A673 (cell line): ENCODE measurements at places on chromosomes 2 and 18. TPM values are rescaled to one million over a fixed set of nuclear protein-coding genes. Genes with fewer than 3 reads are reported as not detected.

GRCh38 chr2:183207110-183207509 lies 82.9 kb downstream of the NUP35 start:
- H3K4me1 ChIP-seq: no peaks in the 10 kb centered on the region
- no peaks in the 10 kb centered on the region for H3K36me3 ChIP-seq
- no peaks in the 10 kb centered on the region for H3K27me3 ChIP-seq
- H3K27ac ChIP-seq: no peak overlapping the region
- H3K4me3 ChIP-seq: no peak overlapping the region

The COBLL1 gene
- 4.2 and 6.6 TPM in 2 replicates for total RNA-seq

GRCh38 chr2:8044046-8044594 lies 637.7 kb upstream of the ID2 start:
- no peak overlapping the region for H3K27ac ChIP-seq
- no peaks in the 10 kb centered on the region for H3K36me3 ChIP-seq
- H3K27me3 ChIP-seq: no peaks in the 10 kb centered on the region

- DNase-seq: no peak
- no peaks in the 10 kb centered on the region for H3K27me3 ChIP-seq
- H3K27ac ChIP-seq: no peak overlapping the region
- no peak overlapping the region for H3K4me3 ChIP-seq
- no peaks in the 10 kb centered on the region for H3K36me3 ChIP-seq
Measured at GRCh38 chr2:118668431-118669424, 178.7 kb downstream of the EN1 start.

GRCh38 chr2:105969552-105969951 lies 224.5 kb downstream of the UXS1 start:
- peak; percentile 35 for DNase-seq
- H3K4me3 ChIP-seq: no peak overlapping the region
- H3K27ac ChIP-seq: no peak overlapping the region
- H3K4me1 ChIP-seq: no peaks in the 10 kb centered on the region
- no peaks in the 10 kb centered on the region for H3K36me3 ChIP-seq

The DSG1 gene
- total RNA-seq: not detected in 2 replicates

DNA sequence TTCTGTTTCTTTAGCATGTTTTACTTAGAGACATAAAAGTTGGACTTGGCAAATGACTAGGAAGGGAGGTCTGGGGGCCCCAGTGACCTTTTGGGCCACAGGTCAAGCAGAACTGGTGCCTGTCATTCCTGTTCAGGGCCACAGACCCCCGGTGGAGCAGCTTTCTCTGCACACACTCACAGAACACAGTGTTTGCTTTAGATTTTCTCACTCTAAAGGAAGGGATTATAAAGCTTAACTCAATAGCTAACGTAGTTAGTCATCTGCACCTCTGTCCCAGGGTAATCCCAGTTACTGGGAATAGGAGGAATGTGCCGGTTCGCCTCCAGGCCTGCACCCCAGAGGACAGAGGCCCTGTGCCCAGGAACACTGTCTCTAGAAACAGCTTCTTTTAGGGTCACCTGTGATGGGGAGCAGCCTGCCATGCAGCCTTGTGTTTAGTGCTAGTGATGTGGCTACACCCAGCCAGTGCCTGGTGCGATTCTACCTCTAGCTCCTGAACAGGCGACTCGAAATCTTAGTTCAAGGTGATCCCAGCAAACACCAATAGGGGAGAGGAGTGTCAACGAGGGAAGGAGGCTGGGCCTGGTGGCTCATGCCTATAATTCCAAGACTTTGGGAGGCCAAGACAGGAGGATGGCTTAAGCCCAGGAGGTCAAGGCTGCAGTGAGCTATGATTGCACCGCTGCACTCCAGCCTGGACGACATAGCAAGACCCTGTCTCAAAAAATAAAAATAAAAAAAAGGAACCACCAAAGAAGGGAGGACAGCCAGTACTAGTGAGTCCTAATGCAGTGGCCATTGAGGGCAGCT lies 11.6 kb downstream of the SPATA3 start:
- no peak overlapping the region for H3K4me3 ChIP-seq
- no peaks in the 10 kb centered on the region for H3K36me3 ChIP-seq
- no peak overlapping the region for H3K27ac ChIP-seq
- no peaks in the 10 kb centered on the region for H3K4me1 ChIP-seq
- DNase-seq: no peak
- H3K27me3 ChIP-seq: no peaks in the 10 kb centered on the region

The MAB21L4 gene
- not detected in 2 replicates for total RNA-seq

- no peak for DNase-seq
- H3K36me3 ChIP-seq: no peaks in the 10 kb centered on the region
Measured at GRCh38 chr18:78518805-78519204, 460.8 kb upstream of the SALL3 start.

GRCh38 chr2:219441451-219442255 lies 7.0 kb downstream of the SPEG start:
- H3K36me3 ChIP-seq: no peaks in the 10 kb centered on the region
- H3K27me3 ChIP-seq: no peaks in the 10 kb centered on the region

- no peaks in the 10 kb centered on the region for H3K4me1 ChIP-seq
- no peak overlapping the region for H3K27ac ChIP-seq
- no peak overlapping the region for H3K4me3 ChIP-seq
- DNase-seq: peak; percentile 20
Measured at GRCh38 chr18:22346401-22346952, 71.2 kb downstream of the CTAGE1 start.

- no peak overlapping the region for H3K4me3 ChIP-seq
- H3K4me1 ChIP-seq: no peaks in the 10 kb centered on the region
- no peaks in the 10 kb centered on the region for H3K27me3 ChIP-seq
Measured at GRCh38 chr2:18005411-18005810, 126.9 kb downstream of the KCNS3 start.
